ENCODE measurements at places on chromosomes 5 and 9.

DNA sequence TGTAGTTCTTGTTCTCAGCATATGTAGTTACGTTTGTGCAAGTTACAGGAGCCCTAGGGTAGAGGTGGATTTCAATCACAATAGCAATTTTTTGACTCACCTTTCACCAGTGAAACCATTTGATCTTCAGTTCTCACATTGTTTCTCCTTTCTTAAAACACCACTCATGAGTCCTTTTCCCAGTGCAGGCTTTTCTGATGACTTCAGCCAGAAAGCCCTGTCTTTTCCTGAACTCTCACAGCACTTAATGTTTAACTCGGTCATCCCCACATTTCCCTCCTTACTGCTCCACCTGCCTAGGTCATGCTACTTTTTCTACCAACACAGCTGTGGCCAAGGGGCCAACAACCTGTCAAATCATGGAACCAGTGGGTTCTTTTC is 37.9 kb downstream of the ARHGEF28 start:
- no peak for DNase-seq

DNA sequence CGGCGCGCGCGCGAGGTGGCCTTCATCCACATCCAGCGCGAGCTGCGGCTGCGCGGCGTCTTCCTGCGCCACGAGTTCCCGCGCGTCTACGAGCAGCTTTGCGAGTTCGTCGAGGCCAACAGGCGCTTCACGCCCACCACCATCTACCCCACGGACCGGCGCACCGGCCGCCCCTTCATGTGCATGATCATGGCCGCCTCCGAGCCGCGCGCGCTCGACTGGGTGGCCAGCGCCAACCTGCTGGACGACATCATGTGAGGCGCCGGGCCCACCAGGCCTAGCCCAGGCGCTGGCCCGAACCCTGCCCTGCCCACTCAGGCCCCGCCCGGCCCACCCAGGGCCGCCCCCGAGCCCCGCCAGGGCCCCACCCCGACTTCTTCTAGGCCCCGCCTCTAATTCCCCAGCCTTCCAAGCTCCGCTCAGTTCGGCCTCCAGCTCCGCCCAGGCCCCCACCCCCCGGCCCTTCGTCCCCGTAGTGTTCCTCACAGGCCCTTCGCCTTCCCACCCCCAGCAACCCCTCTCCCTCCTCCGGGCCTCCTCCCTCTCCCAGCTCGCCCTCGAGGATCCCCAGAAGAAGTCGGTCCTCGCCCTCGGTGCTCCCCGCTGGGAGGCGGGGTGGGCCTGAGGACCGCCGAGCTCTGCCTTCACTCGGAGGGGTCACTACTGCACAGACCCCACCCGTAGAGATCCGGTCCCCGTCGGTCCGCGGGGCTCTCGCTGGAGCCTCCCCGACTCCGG is 2.0 kb upstream of the PHPT1 start:
- peak; percentile 88 for DNase-seq

DNA sequence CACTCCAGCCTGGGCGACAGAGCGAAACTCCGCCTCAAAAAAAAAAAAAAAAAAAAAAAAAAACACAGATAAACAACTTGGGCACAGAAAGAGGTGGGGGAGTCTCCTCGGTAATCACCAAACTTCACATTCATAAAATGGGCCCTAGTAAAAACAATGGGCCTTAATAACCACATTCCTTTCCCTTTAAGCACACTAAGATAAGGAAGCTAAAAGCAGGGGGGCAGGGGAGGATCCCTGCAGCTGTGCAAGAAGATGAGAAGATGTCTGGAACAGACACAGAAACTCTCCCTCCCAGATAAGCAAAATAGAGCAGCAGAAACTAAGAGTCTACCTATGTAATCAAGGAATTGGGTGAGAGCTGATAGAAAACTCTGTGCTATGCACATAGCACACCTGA is 111.2 kb upstream of the FAM174A start:
- DNase-seq: peak; percentile 55

DNA sequence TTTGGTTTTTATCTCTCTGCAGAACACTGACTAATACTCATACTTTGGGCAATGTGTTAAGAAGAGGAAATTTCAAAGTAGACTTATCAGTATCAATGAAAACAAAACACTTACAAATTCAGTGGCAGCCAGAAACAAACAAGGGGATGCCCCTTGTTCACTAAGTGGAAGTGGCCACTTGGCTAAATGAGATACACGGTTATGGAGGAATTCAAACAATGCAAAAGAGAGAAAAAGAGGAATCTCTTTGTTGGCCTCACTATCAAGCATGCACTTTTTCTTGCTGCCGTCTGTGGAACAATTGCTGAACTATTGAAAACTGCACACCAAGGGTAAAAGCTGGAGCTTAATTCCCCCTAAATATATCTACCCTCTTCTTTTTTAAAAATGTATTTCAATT is 2044.9 kb upstream of the CDH6 start:
- no peak for DNase-seq

GRCh38 chr9:100848726-100849125 is 179.8 kb upstream of the PLPPR1 start:
- DNase-seq: no peak

- no peak for DNase-seq
Observed at GRCh38 chr9:113687680-113688371, 188.3 kb upstream of the ZNF618 start.

DNA sequence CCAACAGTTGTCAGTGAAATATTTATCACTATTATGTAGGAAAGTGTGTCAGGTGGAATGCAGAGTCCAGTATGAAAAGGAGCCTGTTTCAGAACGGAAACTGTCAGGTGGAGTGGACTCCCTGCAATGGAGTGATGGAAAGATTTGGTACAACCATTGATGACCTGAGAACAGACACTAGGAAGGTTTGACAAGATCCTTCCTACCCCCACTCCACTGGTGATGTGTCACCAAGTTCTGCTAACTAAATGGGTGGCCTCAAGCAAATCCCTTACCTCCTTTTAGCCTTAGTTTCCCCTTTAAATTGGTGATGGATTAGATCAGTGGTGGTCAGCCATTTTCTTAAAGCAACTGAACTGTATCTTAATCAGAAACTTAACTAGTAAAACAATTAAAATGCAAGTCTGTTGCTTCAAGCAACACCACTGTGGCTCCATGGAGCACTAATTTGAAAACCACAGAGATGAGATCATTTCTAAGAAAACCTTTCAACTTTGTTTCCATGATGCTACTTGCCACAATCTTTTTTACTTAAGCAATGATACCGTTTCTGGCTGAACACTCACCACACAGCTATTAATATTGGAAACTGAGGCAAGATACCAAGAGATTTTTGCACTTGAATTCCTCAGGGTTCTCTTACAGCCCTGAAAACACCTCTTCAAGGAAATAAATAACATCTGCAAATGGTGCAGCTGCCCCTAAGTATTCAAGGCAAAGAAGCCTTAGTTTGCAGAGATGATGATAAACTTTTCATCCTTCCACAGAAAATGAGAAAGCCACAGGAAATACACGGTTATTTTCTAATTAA is 140.6 kb downstream of the ERCC6L2 start:
- peak; percentile 87 for DNase-seq

DNA sequence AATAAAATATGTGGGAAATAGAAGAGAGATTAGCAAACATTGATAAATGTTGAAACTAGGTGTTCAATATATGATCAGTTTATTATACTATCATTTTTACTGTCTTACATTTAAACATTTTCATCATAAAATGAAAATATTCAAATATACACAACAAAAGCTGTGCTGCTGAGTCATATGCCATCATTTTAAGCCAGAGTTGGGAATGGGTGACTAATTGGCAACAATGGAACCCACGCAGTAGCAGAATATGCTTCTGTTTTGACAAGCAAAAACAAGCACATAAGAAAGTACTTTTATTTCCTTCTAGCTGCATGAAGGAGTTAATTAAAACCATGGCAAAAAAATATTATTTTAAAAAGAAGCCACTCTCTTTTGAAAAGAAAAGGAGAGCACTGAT is 340.0 kb upstream of the EDIL3 start:
- no peak for DNase-seq

- no peak for DNase-seq
Observed at GRCh38 chr5:147985608-147986007, 78.2 kb upstream of the SPINK5 start.

DNA sequence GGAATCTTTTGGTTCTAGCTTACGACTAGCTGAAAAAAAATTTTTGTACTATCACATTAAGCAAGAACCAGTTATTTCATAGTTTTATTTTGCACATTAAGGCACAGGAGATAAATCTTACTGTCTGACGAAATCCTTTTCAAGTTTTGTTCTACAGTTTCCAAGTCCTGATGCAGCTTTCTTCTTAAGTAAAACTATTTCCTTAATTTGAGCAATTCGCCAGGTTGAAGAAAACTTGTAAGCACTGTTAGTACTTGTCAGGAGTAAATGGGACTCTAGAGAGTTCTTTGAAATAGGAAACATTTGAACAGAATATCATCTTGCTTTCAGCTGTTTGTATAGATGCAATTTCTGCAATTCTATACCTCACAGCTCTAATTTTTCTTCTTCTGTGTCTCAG is 318.8 kb upstream of the ELAVL2 start:
- DNase-seq: no peak

DNA sequence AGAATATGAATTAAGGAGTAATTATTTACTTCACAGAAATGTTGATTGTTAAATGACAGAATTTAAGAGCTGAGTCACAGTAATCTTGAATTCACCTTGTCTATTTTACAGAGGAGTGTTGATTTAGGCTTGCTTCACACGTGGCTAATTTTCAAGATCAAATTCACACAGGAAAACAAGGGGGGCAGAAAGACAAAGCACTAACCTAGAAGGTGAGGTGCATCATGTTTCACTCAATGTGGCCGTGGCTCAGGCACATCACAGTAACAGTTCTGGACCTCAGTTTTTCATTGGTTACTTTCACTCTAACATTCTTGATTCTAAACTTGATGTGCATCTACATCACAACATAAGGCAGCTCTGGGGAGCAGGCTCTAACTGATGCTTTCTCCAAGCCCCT is 69.6 kb upstream of the GNAQ start:
- DNase-seq: no peak

GRCh38 chr9:110093871-110094270 is 114.1 kb downstream of the C9orf152 start:
- DNase-seq: peak; percentile 22

GRCh38 chr9:114163517-114163951 is 8.2 kb downstream of the COL27A1 start:
- DNase-seq: peak; percentile 39

DNA sequence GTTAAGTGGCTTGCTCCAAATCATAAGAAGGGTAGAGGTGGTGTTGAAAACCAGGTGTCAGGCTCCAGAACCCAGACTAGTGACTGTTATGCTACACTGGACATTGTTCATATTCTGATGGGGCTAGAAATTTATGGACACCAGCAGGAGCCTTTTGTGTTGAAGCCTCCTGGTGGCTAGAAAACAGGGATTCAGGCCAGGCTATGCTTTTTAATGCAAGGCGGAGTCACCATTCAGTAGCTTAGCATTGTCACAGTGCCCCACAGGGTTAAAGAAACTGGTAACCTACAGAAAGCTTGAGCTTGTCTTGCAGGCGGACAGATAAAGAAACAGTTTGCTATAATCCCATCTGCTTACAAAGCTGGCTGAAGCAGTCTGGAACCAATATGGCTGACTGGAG is 23.0 kb upstream of the GOLM1 start:
- no peak for DNase-seq

GRCh38 chr5:31413030-31413812 is 118.7 kb downstream of the DROSHA start:
- DNase-seq: no peak

DNA sequence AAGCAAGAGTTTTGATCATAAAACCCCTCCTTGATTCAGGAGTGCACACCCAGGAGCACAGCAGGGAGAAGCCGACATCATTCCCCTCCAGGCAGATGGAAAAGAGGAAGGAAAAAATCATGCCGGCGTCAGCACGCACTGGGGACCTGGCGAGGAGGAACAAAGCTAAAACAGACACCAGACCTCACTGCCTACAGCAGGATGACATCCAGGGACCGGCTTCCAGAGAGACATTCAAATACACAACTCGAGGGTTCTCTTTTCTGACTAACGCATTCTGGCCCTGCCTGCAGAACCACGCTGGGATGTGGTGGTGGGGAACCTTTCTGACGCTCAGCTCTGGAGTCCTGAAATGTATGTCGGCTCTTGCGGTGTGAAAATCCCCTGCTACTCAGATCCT is 2.7 kb downstream of the UBAC1 start:
- peak; percentile 70 for DNase-seq

- no peak for DNase-seq
Observed at GRCh38 chr5:95609711-95610110, 10.2 kb upstream of the GPR150 start.

DNA sequence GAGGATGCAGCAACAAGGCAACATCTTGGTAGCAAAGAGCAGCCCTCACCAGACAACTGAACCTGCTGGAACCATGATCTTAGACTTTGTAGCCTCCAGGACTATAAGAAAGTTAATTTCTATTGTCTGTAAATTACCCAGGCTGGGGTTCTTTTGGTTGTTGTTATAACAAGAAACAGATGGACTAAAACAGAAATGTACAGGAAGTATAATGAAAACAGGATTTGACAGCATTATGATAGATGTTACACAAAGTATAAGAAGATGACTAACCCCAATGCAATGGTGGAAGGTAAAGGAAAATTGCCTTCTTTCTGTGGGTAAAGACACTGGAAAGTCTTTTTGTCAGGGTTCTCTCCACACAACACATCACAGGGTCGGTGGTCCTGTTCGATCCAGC is 204.2 kb downstream of the SGCD start:
- DNase-seq: no peak

- no peak for DNase-seq
Observed at GRCh38 chr5:171495122-171495700, 75.8 kb downstream of the FGF18 start.

DNA sequence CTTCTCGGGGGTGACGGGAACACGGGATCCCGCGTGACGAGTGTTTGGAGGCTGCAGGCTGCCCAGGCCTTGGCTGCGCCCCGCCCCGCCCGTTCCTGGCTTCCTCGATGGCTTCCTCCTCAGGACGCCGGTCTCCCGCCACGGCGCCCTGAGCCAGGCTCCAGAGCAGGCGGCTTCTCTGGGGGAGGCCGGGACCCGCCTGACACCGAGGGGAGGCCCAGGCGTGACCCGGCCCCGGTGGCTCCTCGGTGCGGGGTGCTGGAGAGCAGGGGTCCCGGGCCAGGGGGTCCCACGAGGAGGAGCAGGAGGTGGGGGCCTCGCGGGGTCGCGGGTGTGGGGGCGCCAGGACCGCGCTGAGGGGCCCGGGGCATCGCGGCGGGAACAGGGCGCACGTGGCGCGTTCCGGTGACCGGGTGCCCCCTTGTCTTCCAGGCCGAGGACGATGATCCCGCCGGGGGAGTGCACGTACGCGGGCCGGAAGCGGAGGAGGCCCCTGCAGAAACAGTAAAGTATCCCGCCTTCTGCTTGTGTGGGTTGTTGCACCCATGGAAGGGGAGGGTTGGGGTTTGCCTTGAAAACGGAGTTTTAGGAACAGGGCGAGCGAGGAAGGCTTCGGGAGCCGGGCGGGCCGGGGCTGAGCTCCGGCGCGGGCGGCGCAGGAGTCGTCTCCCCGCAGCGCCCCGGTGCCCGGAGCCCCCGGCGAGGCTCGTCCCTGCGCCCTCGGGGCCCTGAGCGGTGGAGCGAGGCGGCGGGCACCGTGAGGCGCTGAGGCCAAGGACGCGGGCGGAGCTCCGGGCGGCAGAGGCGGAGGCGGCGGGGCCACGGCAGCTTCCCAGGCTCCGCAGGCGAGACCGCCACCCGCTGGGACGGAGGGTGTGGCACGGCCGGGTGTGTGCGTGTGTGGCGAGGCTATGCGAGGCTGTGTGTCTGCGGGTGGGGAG is 22.2 kb downstream of the AHRR start:
- DNase-seq: no peak

GRCh38 chr5:165607026-165607425 is 2101.6 kb downstream of the MAT2B start:
- no peak for DNase-seq
